ENCODE measurements at places on chromosomes 12 and 14. TPM values are rescaled to one million over a fixed set of nuclear protein-coding genes. Genes with fewer than 3 reads are reported as not detected.

SLC7A8 gene
- not detected for total RNA-seq

CIROP gene
- total RNA-seq: 0.28 TPM

IKZF4 gene
- total RNA-seq: 1.8 TPM

GRCh38 chr12:92068459-92068858, 77.2 kb downstream of the BTG1 start:
- DNase-seq: no peak
- H3K27ac ChIP-seq: no peak overlapping the region
- H3K4me3 ChIP-seq: no peak overlapping the region

- no peak overlapping the region for H3K4me3 ChIP-seq
- no peak for DNase-seq
- peaks cover 8% of the 10 kb centered on the region for H3K27me3 ChIP-seq
- no peak overlapping the region for H3K27ac ChIP-seq
- H3K4me1 ChIP-seq: no peaks in the 10 kb centered on the region
Observed at GRCh38 chr14:95895720-95896119, 19.1 kb downstream of the TUNAR start.

DNA sequence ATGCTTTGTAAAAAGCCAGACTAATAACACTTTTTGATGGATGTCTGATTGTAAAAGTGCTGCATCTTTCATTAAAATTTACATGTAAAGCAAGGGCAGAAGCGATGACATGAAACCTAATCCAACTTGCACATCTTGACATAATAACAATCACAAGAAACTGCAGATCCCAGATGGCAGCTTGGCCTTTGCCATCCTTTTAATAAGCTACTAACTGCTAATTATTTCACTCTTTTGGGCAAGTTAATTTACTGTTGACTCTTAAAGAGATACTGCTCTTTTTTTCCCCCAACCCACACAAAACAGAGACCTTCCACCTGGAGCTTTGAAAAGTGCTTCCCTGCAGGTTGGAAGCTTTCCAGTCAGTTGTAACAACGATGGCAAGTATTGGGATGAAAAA, 137.5 kb downstream of the NRXN3 start:
- no peak overlapping the region for H3K4me3 ChIP-seq
- H3K27me3 ChIP-seq: no peaks in the 10 kb centered on the region
- no peaks in the 10 kb centered on the region for H3K36me3 ChIP-seq
- H3K27ac ChIP-seq: no peak overlapping the region
- no peak for DNase-seq

DNA sequence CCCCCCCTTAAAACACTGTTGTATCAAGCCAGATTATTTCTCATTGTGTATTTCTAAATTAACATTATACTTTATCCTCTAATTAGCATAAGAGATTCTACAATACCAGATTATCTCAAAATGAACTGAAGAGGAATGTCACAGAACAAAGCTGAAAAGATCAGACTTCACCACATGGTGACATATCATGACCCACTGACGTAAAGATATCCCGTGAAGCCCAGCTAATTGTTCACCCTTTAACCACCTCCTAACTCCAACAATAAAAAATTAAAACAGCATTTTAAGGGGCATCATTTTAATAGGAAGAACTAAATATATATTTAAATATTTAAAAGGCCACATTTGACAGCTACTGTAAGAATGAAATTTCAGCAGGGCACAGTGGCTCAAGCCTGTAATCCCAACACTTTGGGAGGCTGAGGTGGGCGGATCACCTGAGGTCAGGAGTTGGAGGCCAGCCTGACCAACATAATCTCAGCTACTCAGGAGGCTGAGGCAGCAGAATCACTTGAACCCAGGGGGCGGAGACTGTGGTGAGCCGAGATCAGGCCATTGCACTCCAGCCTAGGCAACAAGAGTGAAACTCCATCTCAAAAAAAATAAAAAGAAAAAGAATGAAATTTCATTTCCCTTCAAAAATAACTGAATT, 29.0 kb downstream of the CDK17 start:
- 0 out of 2 replicates have a peak, but pooled peaks cover 1% of the 10 kb centered on the region for H3K36me3 ChIP-seq
- H3K27ac ChIP-seq: no peak overlapping the region
- no peak for DNase-seq
- H3K27me3 ChIP-seq: no peaks in the 10 kb centered on the region
- H3K4me3 ChIP-seq: no peak overlapping the region
